ENCODE measurements at places on chromosomes 6 and 20.

GRCh38 chr20:61487346-61487996, 235.4 kb downstream of the CDH4 start:
- DNase-seq: no peak

GRCh38 chr6:55825402-55826051, 49.9 kb downstream of the BMP5 start:
- DNase-seq: peak; percentile 84

DNA sequence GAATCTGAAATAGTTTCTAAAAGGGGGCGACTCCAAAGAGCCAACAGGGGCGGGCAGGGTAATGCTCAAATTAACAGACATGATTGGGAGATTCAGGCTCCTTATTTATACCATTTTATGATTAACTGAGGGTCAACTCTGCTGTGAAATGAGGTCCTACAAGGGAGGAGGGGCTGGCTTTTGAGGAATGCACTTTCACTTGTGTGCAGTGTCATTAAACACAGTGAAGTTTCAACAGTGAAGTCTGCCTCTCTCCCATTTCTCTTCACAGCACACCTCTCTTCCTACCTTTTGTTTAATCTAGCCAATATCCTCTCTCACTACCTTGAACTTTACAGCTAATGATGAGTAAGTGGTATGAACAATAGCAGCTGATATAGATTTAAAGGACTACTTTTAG, 557.3 kb upstream of the CITED2 start:
- DNase-seq: no peak

- DNase-seq: peak; percentile 73
Observed at GRCh38 chr20:36919715-36920333, 31.7 kb downstream of the SAMHD1 start.
